ENCODE measurements at places on chromosomes 16 and 17.

- no peak for DNase-seq
These were observed 43.9 kb downstream of the CLEC16A start for GRCh38 chr16:10988164-10988803.

- no peak for DNase-seq
These were observed at the start of gene FBXO39 for GRCh38 chr17:6775871-6776405. FBXO39 (plus strand) TSS chr17:6776215; CDS start chr17:6779869, 3,654 bp downstream.

DNA sequence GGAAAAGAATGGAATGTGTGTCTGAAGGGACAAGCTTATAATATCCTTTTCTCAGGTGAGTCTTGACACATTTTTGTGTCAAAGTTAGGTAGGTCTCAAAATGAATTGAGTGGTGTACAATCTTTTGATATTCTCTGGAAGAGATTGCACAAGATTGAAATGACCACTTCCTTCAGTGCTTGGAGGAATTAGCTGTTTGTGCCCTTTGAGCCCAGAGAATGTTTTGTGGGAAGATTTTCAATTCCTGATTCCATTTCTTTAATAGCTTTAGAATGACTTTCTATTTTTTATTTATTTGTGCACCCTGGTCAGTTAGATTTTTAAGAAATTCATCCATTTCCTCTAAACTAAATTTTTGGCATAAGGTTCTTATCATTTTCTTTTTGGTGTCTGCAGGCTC, 1.6 kb upstream of the CCL13 start:
- DNase-seq = no peak

DNA sequence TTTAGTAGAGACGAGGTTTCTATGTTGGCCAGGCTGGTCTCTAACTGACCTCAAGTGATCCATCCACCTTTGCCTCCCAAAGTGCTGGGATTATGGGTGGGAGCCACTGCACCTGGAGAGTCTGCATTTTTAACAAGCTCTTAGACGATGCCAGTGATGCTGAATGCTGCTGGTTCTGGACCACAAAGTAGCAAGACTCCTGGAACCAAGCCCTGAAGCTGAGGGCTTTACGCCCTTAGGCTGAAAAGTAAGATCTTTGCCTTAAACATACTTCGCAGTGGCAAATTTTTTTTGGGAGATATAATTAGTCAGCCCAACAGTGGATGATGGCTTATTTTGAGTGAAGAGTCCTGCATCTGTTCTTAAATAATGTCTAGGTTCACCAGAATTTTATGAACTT, 14.0 kb downstream of the METTL9 start:
- DNase-seq = no peak

- DNase-seq = peak; percentile 64
These were observed 75.6 kb upstream of the PLCG2 start for GRCh38 chr16:81703177-81704155.

- no peak for DNase-seq
These were observed 19.2 kb downstream of the PAFAH1B1 start for GRCh38 chr17:2612630-2613029.

DNA sequence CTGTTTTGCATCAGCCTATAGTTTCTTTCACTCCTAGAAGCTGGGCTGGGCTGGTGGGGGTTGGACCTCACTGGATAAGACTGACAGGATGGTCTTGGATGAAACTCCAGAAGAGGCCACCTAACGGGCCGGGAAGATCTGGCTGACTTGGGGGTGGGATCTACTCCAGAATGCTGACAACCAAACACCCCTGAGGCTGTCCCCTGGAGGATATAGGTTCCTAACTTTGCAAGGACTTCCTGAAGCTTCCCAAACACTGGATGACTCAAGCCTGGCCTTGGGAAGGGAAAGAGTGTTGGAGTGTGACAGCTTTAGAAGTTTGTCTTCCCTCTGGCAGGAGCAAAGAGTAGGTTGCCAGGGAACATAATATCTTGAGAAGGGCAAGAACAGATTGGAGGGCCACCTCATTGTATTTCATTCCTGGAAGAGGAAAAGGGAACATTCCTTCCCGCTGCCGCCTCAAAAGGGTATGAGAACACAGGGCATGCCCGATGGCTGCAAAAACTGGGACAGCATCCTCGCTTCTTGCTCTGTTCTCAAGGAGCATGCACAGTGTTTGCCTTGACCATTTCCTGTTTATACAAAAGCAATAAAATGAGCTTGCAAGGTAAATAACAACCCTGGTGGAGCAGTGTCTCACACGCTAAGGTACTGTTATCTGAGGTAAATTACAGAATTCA, 6.8 kb upstream of the CYB5B start:
- DNase-seq = no peak

GRCh38 chr17:42068979-42069378, 18.6 kb upstream of the C17orf113 start:
- DNase-seq = no peak

- no peak for DNase-seq
These were observed 3.1 kb upstream of the BAIAP2 start for GRCh38 chr17:81031566-81032550.

DNA sequence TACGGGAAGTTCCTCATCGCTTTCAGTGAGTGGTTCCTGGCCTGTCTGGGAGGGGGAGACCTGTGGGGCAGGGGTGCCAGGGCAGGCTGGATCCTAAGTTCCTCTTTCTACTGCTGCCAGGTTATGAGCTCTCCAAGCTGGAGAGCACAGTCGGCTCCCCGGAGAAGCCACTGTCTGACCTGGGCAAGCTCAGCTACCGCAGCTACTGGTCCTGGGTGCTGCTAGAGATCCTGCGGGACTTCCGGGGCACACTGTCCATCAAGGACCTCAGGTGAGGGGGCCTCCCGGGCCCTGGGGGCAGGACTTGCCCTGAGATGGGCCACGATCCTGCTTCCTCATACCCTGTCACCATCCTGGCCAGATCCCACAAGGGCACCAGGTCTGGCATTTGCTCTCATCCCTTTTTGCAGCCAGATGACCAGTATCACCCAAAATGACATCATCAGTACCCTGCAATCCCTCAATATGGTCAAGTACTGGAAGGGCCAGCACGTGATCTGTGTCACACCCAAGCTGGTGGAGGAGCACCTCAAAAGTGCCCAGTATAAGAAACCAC, 5.1 kb downstream of the PRSS8 start:
- DNase-seq = no peak

DNA sequence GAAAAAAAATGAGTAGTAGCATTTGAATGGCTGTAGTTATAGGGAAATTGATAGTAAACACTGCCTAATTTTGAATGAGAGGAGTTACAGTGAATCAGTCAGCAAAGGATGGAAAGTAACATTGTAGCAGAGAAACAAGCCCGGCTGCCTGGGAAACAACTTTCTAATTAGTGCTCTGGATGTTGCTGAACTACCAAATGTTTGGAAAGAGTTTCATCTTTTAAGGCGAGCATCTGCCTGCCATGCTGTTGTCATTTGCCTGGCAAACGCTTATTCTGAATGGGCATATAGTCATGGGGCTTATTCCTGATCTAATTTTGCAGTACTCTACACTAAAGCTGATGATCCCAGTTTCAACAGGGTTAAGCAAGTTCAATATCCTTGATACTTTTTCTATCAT, 138.6 kb downstream of the CDH11 start:
- no peak for DNase-seq

DNA sequence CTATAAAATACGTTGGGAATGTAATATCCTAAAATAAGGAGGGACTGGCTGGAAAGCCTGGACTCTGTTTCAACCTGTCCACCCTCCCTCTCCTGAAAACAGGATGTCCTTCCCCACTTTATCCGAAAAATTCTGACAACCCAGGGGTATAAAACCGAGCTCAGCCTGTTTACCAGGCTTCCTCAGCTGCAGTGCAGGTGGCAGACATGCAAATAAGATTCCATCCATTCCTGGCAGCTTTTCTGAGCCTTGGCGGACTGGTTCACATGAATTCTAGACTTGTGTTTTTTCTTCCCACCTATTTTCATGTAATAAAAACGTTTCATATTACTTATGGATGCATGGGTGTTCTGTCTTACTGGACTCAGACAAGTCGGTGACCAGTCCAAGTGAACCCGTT, 479.3 kb downstream of the KCNJ18 start:
- DNase-seq = no peak

- DNase-seq = peak; percentile 27
These were observed 92.0 kb upstream of the CDH5 start for GRCh38 chr16:66274335-66275110.

GRCh38 chr17:80173916-80174315, 4.1 kb downstream of the CARD14 start:
- no peak for DNase-seq

DNA sequence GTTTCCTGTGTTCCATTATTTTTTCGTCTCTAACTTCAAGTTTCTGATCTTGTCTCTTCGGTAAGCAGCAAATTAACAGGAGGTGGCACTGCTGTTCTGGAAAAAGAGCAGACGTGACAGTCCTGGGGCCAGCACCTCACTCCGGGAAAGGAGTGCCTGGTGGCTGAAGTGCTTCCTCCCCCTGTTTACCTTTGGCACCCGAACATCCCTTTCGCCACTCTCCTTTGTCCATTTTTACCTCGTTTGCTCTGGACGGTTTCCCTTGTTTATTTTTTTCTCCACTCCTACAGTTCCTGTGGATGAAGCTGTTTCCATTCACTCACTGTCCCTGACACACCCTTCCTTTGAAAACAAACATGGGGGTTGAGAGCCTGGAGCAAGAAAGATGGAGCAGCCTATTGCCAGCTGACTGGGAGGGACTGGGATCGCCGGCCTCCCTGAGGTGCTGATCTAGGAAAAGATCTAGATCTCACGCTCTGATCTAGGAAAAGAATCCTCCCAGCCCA, 12.6 kb downstream of the SAP30BP start:
- no peak for DNase-seq

GRCh38 chr17:65457183-65457582, 104.3 kb downstream of the AXIN2 start:
- DNase-seq = no peak

- DNase-seq = no peak
These were observed 60.6 kb upstream of the KIFC3 start for GRCh38 chr16:57862698-57863433.

DNA sequence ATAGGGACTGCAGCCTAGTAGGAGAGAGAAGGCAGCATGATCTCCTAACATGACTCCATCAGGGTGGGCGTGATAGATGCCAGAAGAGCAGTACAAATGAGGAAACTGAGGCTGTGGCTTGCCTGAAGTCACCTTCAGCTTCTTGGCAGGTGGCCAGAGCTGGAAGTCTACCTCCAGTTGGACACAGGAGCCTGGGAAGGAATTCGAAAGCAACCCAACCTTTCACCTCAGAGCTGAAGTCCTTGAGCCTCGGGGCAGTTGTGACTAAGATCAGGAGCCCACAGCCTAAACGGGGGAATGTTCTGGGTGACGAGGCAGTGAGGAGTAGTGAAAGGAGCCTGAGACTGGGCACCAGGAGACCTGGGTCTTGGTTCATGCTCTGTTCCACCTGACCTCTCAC, 9.4 kb upstream of the SLC52A1 start:
- DNase-seq = no peak

GRCh38 chr16:78571898-78572358, 472.5 kb downstream of the WWOX start:
- no peak for DNase-seq

DNA sequence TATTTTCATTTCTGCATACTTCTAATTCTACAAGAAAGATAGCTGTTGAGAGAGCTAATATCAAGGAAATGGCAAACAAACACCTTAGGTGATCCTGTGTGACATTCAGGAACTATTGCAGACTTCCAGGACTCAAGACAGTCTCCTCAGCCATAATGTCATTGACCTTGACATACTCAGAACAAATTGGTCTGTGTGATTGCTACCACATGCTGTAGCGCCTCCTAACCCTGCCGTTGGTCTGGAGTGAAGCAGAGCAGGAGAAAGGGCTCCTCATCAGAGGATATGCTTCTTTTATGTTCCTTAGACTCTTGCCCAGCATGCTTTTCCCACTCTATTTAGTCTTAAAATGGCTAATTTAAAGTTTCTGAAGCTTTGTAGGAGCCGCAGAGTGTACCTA, 194.2 kb upstream of the TBX2 start:
- DNase-seq = no peak

DNA sequence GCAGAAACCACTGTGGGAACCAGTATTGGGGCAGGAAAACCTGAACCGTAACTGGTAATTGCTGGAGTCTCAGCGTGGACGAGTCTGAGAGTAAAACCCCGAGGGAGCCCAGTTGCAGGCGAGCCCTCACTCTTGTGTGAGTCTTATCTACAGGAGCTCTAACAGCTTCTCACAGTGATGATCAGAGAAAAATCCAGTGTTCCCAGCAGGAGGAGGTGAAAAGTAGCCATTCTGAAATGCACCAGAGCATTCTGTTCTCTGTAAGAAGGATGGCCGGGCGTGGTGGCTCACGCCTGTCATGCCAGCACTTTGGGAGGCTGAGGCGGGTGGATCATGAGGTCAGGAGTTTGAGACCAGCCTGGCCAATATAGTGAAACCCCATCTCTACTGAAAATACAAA, 161.2 kb downstream of the COPRS start:
- no peak for DNase-seq

DNA sequence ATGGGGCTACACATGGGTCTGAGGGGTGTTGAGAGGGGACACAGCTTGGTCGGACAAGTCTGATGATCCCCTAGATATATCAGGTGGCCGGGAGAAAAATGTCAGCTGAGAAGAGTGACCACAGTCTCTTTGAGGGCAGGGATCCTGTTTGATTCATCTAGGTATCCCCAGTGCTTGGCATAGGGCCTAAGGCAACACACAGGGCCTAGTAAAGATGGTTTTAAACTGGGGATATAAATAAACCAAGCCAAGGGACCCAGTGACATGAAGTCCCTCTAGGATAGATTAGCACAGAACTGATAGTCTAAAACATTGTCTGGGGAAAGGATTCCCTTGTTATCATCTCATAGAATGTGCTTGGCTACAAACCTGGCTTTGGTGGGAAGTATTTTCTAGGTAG, 1.4 kb downstream of the ERCC4 start:
- no peak for DNase-seq

GRCh38 chr16:83989300-83989699, 21.3 kb downstream of the NECAB2 start:
- DNase-seq = no peak

DNA sequence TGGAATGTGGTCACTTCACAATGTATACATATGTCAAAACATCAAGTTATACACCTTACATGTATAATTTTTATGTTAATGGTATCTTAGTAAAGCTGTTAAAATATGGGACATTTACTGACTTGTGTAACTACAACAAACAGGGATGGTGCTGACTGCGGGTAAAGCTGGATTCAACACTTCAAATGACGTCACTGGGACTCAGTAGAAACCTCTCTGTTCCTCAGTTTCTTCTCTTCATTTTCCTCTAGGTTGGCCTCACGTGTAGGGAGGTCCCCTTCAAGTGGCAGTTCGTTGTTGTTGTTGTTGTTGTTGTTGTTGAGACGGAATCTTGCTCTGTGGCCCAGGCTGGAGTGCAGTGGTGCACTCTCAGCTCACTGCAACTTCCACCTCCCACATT, 182.9 kb downstream of the RBFOX1 start:
- no peak for DNase-seq

DNA sequence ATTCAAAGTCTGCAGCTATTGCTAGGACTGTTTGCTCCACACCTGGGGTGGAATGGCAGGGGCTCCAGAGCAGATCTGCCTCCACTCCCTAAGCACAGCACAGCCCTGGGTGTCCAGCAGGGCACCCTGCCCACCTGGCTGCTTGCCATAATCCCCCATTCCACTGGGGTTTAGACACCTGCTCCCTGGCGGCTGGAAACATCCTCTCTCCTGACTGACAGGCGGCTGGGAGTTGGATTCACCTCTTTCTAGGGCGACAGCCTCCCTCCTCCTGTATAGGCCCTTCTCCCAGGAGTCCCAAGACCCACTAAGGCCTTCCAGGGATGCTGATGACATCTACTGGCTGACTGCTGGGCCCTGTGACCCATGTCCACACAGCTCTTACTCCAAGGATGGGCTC, 18.0 kb downstream of the HDAC5 start:
- no peak for DNase-seq

GRCh38 chr17:77107506-77108433, 33.0 kb upstream of the SEC14L1 start:
- no peak for DNase-seq
